Right forelimb (tissue), 1 donor: ENCODE measurements at places on chromosomes 12 and 14.

- peak; percentile 78 for DNase-seq
These were observed 1.1 kb downstream of the ARID2 start for GRCh38 chr12:45730348-45731189.

GRCh38 chr12:77553976-77554619 is 276.6 kb upstream of the NAV3 start:
- DNase-seq: no peak

DNA sequence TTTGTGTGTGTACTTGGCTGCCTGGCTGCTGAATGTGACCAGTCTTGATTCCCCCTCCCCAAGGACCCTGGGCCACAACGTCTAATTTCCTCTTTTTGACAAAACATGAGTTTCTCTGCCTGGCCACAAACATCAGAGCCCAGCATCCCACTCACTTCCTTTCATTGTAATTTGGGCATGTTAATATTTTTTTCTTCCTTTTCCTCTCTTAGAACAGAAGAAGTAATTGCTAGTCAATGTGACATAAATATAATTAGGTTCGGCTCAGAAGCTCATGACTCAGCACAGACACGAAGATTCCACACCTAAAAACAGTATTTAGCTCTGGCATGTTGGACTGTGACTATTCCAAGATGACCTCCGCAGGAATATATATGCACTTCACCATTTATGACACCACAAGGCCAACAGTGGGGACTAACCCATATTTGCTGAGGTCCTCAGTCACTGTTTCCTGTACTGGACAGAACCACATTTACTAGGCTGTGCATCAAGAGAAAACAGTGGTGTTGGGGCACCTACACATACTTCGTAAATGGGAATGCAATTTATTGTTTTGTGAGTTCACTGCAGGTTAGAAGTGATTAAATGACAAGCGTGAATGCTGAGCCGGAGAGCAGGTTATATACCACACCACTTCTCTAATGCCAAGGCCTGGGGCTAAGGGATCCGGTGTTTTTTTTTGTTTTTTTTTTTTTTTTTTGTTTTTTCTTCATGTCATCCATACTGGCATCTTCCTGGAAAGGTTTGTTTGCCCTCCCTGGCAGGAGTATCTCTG is 4.2 kb downstream of the GSG1 start:
- no peak for DNase-seq

DNA sequence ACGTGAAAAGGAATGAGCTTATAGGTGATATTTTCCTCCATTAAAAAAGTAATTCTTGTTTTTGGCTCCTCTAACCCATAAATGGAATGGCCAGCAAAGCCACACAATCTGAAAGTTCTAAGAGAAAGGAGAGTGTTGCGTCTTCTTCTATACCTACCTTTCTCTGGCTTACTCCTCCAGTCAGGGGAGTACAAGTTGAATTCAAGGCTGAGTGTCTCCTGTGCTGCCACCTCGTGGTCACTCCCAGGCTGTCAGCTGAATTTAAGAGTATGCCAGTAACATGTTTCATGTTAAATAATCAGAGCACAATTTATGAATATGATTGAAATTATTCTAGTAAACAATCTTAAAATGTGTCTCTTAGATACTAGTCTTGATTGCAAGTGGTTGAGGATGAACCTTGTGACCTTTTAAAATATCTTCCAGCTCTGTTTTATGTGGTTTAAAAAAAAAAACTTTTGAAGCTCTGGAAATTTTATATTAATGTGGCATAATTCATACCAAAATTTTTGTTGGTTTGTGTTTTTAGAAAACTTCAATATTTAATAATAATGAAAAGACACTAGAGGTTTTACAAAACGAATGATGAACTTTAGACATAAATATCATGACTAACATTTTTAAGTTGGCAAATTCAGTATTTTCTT is 31.7 kb downstream of the PTHLH start:
- DNase-seq: peak; percentile 80

- no peak for DNase-seq
These were observed 109.7 kb downstream of the GPATCH2L start for GRCh38 chr14:76261371-76261811.

DNA sequence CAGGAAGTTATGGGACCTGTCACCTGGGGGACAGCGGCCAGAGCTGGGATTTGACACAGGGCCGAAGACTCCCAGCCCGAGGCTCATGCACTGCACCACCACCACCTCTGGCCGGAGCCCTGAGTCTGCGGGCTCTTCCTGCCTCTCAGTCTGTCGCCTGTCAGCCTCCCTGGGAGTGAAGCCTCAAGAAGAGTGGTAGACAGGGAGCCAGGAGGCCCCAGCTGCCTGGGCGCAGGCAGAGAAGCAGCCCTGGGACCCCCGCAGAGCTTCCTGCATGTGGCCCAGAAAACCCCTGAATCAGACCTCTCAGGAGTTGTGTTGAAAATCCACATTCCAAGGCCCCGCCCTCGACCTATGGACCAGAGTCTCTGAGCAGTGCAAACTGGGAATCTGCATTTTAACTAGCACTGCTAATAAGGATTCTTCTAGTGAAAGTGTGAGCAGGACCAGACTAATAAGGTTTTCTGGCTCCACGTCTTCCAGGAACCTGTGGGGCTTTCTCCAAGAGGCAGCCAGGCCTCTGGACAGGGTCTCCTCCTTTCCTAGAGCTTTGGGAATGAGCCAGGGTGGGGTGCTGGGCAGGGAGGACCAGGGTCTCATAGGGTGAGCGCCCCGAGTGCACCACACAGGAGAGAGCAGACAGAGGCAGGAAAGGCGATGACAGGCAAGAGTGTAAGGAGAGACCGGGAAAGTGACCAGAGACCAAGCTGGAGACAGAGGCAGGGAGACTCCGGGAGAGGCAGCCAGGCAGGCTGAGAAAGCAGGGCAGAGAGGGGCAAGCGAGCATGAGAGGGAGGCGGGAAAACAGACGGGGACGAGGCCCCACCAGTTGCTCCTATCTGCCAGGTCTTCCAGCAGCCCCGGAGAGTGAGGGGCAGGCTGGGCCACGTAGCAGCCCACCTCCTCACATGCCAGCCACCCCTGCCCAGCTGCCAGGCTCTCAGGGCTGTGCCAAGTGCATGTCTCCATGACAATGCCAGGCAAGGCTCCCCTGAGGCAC is 112.4 kb downstream of the BCL11B start:
- DNase-seq: peak; percentile 26

DNA sequence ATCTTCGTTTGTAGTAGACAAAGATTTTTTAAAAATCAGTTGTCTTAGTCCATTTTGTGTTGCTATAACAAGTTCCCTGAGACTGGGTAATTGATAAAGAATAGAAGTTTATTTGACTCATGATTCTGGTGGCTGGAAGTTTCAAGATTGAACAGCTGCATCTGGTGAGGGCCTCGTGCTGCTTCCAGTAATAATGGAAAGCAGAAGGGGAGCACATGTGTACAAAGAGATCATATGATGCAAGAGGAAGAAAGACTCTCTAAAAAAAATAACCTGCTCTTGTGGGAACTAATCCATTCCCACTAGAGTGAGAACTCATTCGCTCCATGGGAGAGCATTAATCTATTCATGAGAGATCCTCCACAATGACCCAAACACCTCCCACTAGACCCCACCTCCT is 24.8 kb downstream of the MUCL1 start:
- no peak for DNase-seq

GRCh38 chr14:29649170-29649569 is 278.5 kb downstream of the PRKD1 start:
- DNase-seq: no peak

- peak; percentile 82 for DNase-seq
These were observed 165.1 kb downstream of the MON2 start for GRCh38 chr12:62631471-62632410.

GRCh38 chr12:49809906-49810389 is 18.3 kb downstream of the NCKAP5L start:
- DNase-seq: no peak

- no peak for DNase-seq
These were observed 211.0 kb upstream of the FAR2 start for GRCh38 chr12:28938056-28938455.

GRCh38 chr12:60494244-60494643 is 898.4 kb downstream of the SLC16A7 start:
- DNase-seq: no peak

DNA sequence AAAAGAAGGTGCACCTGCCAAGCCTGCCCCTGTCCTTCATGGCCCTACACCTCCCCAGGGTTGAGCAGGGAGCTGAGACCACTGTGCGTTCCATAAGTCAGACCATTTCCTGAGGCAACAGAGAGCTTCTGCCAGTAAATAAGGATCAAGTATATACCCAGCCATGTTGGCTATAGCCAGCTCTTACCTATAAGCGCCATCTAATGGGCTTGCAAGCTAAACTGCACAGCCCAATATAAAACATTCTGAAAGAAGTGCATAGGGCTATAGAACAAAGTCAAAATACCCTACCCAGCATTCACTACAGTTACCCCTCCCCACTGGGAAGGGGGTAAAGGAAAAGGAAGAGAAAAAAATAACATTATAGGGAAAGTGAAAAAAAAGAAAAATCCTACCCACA is 59.3 kb upstream of the SCAF11 start:
- DNase-seq: no peak

DNA sequence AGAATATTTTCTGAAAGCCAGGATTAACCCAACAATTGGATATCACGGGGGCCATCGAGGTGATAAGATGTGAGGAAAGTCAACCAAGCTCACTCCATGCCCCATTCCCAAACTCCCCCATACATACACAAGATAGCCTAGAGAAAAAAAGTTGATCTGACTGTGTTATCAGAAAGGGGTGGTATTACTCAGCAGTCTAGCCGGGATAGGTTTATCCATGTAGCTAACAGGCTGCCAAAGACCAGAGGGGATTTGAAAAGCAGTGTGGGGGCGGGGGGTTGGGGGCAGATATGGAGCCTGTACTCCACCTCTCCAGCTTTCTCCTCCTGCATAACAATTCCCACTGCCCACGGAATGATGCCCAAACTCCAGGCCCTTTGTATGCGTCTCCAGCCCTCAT is 13.2 kb upstream of the MAP1LC3B2 start:
- no peak for DNase-seq

- DNase-seq: no peak
These were observed 51.3 kb upstream of the AMN1 start for GRCh38 chr12:31780096-31780495.

- DNase-seq: no peak
These were observed 7.0 kb upstream of the INSM2 start for GRCh38 chr14:35526962-35527361.

DNA sequence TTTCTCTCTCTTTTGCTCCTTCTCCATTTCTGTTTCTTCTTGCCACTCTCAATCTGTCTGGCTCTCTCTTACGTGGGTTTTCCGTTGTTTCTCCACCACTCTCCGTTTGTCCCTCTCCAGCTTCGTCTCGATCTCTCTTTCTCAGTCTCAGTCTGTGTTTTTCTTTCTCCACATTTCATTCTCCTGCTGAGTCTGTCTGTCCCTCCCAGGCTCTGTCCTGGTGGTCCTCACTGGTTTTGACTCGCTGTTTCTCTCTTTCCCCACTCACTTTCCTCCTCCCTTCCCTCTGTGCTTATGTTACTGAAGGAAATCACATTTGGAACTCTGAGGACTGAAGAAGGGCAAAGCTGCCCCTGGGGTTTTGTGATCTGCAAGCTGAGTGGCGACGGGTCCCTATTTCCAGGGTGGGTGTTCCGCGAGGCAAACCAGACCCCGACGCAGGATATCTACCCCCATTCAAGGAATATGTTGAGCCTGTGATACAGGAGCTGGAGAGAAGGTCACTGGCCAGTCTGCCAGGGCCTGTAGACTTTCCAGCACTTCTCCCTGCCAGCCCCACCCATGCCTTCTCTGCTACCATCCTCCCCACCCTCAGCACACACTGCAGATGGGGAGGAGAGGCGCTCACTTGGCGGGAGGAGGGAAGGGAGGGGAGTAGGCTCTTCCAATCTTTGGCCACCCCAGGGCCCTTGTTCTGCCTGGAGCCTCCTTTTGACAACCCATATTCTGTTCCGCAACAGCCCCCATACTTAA is 102.7 kb upstream of the MAP1LC3B2 start:
- DNase-seq: peak; percentile 55

GRCh38 chr14:68834816-68835215 is 41.9 kb upstream of the ZFP36L1 start:
- DNase-seq: no peak

GRCh38 chr12:123075646-123076171 is 75.2 kb downstream of the PITPNM2 start:
- peak; percentile 64 for DNase-seq

DNA sequence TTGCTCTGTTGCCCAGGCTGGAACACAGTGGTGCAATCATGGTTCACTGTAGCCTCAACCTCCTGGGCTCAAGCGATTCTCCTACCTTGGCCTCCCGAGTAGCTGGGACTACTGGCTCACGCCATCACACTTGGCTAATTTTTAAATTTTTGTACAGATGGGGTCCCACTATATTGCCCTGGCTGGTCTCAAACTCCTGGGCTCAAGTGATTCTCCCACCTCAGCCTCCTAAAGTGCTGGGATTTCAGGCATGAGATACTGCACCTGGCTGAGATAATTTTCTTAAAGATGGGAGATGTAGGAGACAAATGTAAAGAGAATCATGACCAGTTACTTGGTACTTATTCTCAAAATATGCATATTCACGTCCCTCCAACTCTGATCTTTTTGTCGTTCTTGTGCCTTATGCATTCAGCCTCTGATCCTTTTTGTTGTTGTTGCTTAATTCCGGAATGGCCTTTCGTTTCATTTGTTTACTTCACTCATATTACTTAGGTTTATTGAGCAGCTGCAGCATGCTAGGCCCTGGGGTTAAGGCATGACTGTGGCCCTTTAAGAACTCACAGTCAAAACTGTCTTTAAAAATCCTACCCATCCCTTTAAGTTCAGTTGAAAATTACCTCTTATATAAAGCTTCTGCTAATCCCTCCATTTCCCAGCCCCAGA is 8.9 kb downstream of the RBMS2 start:
- no peak for DNase-seq

GRCh38 chr14:67409461-67409860 is 2.5 kb downstream of the PLEK2 start:
- no peak for DNase-seq

GRCh38 chr14:55457496-55457895 is 17.1 kb upstream of the TBPL2 start:
- DNase-seq: no peak

- DNase-seq: no peak
These were observed 486.5 kb downstream of the ZFP36L1 start for GRCh38 chr14:68306265-68306933.

DNA sequence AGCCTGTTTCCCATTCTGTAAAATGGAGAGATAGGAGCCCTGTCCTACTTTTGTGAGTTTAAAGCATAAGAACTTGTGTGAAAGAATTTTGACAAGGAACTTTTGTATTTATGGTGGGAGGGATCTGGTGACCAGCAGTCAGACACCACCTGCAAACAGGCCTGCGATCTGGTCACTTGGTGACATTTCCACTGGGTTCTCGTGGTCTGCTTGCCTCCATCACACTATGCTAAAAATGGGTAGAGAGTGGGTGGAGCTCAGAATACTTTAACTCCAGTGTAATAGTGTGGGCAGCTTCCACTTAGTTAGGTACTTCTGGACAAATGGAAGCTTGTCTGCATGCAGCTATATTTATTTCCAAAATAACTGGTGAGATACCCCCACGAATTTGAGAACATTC is 26.5 kb upstream of the PLXNC1 start:
- no peak for DNase-seq

GRCh38 chr12:6868211-6869048 is 1.1 kb downstream of the TPI1 start:
- DNase-seq: no peak

GRCh38 chr12:10361084-10361483 is 28.8 kb downstream of the KLRK1 start:
- DNase-seq: no peak

- DNase-seq: peak; percentile 74
These were observed at the start of gene SIX6 for GRCh38 chr14:60508707-60509437. TSS of gene SIX6 (plus strand) at chr14:60509146. CDS start at chr14:60509399, 253 bp downstream.

- DNase-seq: no peak
These were observed 281.9 kb upstream of the SYT10 start for GRCh38 chr12:33721561-33721960.
